Brain microvascular endothelial cell (primary cell): ENCODE measurements at places on chromosomes 3 and 15.
A peak's percentile ranks its signal among the peaks of the same experiment; 100 is the strongest.

DNA sequence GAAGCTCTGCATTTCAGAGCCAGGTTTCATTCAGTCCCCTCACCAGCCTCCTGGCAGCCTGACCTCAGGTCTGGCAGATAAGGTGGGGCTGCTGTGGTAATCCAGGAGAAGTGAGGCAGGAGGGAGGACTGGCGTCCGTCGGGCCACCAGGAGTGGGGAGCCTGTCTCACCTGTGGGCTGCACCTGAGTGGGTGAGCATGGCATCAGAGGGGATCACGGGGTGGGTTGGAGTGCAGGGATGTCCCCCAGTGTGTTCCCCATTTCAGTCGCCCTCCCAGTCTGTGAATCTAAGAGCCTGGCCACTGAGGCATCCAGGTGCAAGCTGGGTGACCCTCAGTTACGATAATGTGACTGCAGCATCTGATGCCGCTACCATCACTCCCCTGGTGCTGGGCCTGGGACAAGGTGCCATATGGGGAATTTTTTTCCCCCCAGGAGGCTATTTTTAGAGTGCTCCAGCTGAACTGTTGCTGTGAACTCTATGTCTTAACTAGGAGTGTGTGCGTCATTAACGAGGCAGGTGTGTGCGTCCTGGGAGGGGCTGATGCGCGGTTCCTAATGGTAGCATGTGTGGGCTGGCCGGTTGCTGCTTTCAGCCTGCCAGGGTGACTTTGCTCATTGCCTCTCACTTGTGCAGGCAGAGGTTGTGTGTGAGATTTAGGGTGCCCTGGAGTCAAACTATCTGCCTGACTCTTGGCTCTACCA, 165.2 kb downstream of the SLCO3A1 start:
- DNase-seq = no peak

DNA sequence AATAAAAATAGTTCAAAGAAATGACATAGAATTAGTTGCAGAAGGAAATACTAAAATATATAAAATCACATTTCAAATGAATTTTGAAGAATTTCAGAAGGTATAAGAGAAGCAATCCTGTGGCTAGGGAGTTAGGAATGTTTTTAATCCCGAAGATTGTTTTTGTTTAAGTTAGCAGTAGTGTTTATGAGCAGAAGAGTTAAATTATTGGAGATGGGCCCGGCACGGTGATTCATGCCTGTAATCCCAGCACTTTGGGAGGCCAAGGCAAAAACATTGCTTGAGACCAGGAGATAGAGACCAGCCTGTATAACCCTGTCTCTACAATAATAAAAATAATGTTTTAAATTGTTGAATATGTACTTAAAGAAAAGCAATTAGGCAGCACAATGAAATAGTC, 432.5 kb downstream of the MFSD1 start:
- peak; percentile 60 for DNase-seq

- DNase-seq = no peak
Observed at GRCh38 chr3:112384769-112385168, 51.8 kb downstream of the CD200 start.

GRCh38 chr15:65558336-65558735, 28.1 kb downstream of the HACD3 start:
- DNase-seq = no peak

DNA sequence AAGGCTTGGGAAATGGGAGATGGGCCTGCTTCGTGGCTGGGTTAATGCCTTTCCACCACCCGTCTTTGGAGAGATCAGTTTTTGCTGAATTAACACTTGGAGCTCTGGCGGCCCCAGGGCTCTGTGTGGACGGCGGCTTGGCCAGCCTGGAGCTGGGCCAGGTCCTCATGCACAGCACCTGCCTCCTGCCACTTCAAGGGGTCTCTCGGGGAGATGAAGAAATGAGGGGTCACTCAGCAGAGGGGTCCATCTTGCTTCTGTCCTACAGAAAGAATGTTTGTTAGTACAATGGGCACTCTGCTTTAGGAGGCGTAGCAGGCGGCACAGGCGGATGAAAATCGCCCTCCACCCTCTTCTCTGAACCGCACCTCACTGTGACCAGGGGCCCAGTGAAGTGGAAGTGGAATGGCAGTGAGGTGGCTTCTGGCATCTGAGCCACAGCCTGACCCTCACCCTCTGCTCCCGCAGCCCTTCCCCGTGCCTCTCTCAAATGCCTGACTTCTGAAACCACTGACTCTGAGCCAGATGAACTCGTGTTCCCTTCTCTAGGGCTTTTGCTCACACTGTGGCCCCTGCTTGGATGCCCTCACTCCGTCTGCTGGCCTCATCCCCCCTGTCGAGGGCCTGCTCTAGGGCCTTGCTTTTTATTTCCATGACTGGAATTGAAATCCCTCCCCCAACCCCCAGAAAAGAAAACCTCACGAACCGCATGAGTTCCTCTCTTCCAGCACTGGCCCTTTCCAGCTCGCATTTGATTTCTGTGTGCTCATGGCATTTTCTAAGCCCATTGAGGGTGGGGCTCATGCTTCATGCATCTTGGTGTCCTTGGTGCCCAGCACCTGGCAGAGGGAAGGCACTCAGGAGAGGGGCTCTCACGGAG, 42.2 kb downstream of the CHDH start:
- DNase-seq = no peak

GRCh38 chr15:77993374-77993911, 84.1 kb downstream of the TBC1D2B start:
- DNase-seq = no peak

GRCh38 chr3:62686503-62687294, 188.5 kb downstream of the CADPS start:
- no peak for DNase-seq

DNA sequence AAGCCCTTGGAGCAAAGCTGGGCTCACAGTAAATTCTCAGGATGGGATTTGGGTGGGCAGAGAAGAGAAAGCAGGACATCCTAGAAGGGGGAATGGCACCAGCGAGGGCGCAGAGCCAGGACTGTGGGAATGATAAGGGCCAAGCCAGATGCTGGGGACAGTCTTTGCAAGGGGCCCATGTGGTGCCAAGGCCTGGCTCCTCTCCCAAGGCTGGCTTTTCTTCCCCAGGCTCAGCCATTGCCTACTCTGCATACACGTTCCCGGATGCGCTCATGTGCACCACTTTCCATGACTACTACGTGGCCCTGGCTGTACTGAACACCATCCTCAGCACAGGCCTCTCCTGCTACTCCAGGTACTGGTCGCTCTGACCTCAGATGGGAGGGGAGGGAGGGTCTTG, 24.7 kb upstream of the KIF23 start:
- DNase-seq = no peak
